Hematopoietic multipotent progenitor cell (in vitro differentiated cells): ENCODE measurements at places on chromosomes 5 and 9. TPM values are rescaled to one million over a fixed set of nuclear protein-coding genes. Genes with fewer than 3 reads are reported as not detected.

GRCh38 chr9:33446240-33446945 lies 1.0 kb downstream of the AQP3 start:
- DNase-seq, result peak; percentile 33

GRCh38 chr9:14978022-14979000 lies 68.1 kb upstream of the FREM1 start:
- no peak for DNase-seq

DNA sequence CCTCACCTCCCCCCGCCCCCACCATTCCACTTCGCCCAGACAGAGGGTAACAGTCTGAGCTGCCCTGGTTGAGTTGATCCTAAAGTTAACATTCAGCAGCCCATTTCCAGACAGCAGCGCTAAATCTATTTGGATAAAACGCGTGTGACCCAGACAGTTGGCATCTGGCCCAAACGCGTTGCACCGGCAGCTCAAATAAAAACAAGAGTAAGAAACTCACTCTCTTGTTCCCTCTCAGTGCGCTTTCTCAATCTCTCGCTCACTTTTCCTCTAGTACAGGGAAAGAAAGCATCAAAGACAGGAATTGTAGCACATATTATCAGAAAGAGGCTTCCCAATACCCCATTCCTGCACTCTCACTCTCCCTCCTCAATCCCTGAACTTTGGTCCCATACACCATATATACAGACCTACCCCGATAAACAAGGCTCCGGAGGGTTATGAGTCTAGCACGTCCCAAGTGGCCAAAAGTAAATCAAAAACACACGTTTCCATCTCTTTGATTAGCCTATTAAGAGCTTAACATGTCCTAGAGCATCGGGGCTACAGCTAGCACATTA lies 1.3 kb downstream of the ADAMTS6 start:
- DNase-seq, result peak; percentile 67

DNA sequence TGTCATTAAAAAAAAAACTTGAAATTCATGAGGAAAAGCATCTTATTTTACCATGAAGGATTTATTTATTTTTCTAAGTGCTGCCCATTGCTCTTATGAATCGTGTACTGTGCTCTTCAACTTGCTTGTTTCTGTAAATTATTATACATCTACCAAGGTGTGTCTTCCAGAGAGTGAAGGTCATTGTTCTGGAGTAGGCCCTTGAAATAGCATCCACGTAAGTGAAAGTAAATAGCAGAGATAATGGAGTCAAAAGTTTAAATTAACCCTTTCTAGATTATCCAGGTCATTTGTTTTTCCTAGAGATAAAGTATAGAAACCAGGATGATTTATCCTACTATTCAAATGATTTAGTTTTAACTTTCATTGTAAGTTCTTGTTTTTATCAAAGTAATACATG lies 473.1 kb downstream of the DIRAS2 start:
- DNase-seq, result no peak

GRCh38 chr5:67297376-67297775 lies 100.8 kb upstream of the CD180 start:
- no peak for DNase-seq

GRCh38 chr5:25119650-25120049 lies 474.9 kb upstream of the CDH10 start:
- DNase-seq, result no peak

DNA sequence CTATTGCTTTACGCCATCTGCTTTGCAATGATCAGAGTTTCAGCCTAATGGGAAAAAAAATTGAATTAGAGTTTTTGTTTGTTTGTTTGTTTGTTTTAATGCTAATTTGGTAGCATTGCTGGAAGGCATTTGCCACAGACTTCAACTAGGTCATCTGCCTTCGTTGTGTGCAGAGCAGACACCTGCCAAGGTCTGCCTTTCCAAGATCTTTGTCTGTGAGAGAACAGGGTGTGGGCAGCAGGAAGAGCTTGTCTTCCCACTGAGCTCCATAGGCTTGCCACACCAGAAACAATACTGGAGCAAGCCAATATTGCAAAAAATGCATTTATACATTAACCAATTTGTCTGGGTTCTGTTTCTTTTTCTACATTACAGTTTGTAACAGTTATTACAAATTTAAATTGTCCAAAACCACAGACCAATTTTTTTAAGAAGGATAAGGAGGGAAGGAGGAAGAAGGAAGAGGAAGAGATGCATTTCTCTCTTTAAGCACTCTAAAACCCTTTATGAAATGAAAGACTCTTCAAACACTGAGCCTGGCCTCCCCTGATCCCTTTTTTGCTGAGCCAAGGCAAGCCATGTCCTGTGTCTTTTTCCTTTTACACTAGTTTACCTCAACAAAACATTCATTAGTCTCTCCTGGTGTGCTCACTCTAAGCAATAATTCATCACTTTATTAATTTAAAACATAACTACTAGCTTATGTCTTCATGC lies 210.5 kb downstream of the SNX18 start:
- no peak for DNase-seq

- no peak for DNase-seq
Measured at GRCh38 chr9:121860744-121861143, 209.3 kb downstream of the DAB2IP start.

DNA sequence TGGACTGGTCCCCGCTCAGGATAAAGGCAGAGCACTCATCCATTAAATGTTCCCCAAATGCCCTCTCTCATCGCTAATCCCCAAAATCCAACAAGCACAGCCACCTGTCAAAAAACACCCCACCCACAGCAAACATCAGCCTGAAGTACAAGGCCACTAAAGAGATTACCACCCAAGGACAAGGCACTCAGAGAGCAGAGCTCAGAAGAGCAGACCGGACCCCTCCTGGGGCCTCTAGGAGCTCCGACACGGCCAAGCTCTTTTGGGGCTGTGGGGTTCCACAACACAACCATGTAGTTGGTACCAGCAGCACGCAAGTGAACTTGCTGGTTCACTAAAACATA lies 9.8 kb downstream of the VDAC1 start:
- no peak for DNase-seq

DNA sequence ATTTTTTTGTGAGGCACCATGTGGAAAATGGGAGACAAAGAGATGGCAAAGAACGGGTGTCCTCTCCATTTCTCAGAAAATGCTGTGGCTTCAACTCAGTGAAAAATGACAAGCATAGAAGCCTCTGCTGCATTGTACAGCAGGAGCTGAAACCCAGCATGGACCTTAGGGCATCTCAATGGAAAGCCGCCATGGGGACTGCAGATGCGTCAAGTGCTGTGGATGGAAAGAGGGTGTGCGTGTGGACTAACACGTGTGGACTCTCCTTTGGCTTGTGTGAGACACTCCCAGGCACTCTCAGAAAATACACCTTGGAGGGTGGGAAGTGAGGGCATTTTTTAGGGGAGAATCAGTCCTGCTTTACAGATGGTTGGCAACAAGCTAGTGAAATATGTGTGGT lies 2.2 kb upstream of the GLRX start:
- no peak for DNase-seq

GRCh38 chr5:36502608-36503007 lies 103.8 kb upstream of the SLC1A3 start:
- no peak for DNase-seq

DNA sequence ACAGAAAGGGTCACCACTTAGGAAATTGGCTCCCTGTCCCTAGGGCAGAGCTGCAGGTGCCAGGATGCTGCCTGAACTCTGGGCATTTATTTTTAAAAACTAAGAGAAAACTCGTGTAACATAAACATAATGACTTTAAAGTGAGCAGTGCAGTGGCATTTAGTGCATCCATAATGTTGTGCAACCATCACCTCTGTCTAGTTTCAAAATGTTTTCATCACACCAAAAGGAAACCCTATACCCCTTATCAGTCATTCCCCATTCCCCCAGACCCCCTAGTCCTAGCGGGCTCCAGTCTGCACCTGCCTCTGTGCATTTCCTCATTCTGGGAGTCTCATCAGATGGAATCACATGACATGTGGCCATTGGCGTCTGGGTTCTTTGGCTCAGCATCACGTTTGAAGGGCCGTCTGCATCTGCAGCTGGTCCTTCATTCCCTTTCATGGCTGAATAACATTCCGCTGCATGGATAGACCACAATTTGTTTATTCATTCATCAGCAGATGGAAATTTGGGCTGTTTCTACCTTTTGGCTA lies 55.8 kb downstream of the NSG2 start:
- DNase-seq, result no peak

GRCh38 chr5:138676556-138677193 lies 76.5 kb upstream of the CTNNA1 start:
- DNase-seq, result no peak

DNA sequence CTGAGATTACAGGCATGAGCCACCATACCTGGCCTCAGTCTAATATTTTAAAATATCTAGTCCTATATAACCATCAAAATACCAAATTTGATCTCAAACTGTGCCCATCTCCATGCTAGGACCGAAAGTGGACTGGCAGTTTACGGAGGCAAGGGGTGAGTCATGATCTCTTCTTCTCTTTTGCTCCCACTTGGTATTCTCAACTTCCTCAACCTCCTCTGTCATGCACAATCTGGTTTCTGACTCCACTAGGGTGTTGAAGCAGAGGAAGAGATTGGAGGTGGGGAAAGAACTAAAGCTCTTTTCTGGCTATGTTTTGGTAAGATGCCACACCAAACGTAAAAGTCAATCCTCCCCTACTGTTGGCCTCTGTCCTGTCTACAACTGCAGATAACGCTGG lies 55.9 kb upstream of the CEMIP2 start:
- peak; percentile 10 for DNase-seq

GRCh38 chr5:51685419-51685818 lies 302.2 kb downstream of the ISL1 start:
- DNase-seq, result no peak

GRCh38 chr9:132605387-132605786 lies 23.0 kb downstream of the BARHL1 start:
- no peak for DNase-seq

DNA sequence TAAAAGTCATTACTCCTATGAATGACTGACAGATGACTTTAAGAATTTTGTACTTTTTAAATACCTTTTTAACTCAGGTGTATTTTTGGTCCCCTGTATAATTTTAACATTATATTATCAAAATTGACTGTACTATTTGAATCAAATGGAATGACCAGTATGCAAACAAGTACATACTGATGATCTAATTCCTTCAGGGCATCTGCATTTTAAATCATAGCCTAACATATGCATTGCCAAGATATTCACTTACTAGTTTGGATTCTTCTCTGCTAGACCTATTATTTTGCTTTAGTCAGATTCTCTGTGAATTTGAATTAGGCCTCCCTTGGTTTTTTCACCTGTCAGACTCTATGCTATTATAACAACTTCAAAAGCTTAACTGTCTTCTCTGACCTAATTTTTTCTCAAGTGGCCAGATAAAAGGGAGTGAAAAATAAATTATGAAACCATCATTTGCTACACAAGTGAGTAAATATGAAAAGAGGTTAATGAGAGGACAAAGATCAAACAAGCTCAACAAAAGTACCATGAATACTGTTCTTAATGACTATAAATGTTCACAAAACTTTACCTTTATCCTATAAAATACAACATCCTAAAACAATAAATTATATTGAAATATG lies 1505.2 kb upstream of the CDH9 start:
- no peak for DNase-seq

DNA sequence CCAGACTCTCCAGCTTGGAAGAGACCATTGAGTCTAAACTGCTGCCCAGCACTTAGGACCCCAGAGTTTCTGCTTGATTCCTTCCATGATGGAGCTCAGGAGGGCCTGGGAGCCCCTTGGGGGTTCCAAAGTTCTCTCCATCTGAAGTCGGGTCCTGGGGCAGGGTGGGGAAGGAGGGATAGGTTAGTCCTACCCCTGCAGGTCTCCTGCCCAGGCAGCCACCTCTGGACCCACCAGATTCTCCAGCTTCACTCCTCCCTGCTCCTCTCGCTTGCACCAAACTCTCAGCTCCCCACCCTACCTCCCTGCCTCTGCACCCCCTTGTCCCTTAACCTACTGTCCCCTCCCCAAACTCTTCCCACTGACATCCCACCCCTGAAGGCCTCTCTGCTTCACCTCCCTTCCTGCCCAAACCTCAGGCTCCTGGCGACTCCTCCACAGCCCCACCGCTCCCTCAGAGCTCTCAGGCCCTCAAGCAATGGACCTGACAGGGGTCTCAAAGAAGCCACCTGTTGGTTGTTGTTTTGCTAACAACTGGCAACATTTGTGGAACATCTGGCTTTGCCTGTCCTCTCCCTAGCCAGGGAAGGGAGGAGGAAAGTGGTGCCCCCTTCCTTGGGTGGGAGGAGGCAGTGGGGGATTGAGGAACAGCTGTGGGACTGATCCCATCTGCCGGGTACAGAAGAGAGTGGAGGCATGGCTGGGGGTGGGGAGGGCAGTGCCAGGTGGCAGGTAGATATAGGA lies 137.5 kb downstream of the RGS3 start:
- DNase-seq, result no peak

The TAF11L5 gene
- not detected for total RNA-seq

The FGF10 gene
- not detected for total RNA-seq

The SPTAN1 gene
- 140 TPM for total RNA-seq

The FBXW5 gene
- total RNA-seq, result 179 TPM

The CLIC3 gene
- 0.27 TPM for total RNA-seq

The CCNJL gene
- total RNA-seq, result 0.54 TPM

The GALNT10 gene
- total RNA-seq, result 13.5 TPM

The EGR1 gene
- 27.2 TPM for total RNA-seq

The ZNF454 gene
- 0.54 TPM for total RNA-seq

The PCDHGB2 gene
- 2.4 TPM for total RNA-seq
